Stimulated activated CD4-positive, alpha-beta T cell treated with anti-CD3 and anti-CD28 coated beads, Interleukin-12 subunit alpha, Interleukin-12 subunit beta, amount 100 ng/mL, for 48 hours (primary cell): ENCODE measurements at places on chromosomes 4 and X.

GRCh38 chrX:25005034-25005381, 10.8 kb downstream of the ARX start:
- no peak for DNase-seq

DNA sequence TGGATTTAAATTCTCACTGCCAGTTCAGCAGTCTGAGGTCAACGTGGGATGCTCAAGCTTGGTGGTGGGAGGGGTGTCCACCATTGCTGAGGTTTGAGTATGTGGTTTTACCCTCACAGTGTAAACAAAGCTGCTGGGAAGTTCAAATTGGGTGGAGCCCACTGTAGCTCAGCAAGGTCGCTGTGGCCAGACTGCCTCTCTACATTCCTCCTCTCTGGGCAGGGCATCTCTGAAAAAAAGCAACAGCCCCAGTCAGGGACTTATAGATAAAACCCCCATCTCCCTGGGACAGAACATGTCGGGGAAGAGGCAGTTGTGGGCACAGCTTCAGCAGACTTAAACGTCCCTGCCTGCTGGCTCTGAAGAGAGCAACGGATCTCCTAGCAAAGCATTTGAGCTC, 14.9 kb upstream of the RRAGB start:
- DNase-seq, result no peak

DNA sequence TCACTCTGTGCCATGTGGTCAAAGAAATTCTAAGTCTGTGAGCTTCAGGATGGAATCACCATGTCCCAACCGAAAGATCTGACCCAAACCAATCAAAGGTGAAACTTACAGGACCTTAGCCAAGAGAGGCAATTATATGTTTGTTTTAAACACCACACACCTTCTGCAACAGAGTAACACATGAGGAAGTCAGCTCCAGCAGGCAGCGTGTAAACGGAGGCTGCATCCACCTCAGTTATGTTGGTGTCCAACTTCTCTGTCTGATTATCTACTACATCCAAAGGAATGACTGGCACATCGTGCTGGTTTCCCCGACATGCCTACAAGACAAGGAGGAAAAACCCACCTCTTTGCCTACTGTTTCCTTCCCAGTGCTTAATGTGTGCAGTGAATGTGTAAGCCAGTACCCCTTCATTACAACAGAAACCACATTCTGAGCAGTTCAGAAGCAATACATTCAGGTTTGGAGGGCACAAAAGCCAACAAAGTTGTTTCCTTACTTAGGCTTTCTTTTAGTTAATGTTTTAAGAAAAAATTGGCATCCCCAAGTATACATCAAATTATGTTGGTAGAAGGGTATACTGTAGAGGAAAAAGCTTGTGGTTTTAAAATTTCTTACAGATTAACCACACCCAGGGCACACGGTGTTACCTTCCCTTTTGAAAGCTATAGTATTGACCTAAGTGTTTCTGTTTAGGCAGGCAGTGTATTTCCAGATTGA, 12.4 kb downstream of the CASP6 start:
- DNase-seq, result no peak

DNA sequence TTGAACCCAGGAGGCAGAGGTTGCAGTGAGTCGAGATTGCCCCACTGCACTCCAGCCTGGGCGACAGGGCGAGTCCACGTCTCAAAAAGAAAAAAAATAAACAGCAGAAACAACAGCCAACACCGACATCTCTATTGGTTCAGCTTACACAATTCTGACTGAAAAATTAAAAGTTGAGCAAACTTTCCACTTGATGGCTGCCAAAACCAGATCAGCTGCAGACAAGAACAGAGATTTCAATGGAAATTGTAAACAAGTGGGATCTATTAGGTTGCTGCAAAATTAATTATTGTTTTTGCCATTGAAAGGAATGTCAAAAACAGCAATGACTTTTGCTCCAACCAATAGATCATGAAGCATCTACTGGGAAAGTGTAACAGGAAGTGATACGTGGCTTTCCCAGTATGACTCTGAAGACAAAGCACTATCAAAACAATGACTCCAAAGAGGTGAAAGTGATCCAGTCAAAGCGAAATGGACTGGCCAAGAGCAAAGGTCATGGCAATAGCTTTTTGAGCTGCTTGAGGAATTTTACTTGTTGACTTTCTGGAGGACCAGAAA, 26.3 kb downstream of the UPF3B start:
- no peak for DNase-seq

GRCh38 chr4:181661923-181662322, 581.3 kb upstream of the TENM3 start:
- DNase-seq, result no peak

DNA sequence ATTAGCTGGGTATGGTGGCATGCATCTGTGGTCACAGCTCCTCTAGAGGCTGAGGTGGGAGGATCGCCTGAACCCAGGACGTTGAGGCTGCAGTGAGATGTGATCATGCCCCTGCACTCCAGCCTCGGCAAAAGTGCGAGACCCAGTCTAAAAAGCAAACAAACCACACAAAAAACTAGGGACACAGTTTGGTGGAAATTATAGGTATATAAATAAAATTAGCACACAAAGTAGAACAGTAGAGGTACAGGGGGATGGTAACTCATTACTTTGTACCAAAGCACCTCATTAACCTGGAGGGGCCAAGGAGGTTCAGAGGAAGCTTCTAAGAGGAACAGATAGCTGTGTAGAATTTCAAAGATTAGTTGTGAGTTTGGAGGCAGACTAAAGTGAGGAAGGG, 5.1 kb downstream of the VBP1 start:
- DNase-seq, result no peak
